ENCODE measurements at places on chromosomes 11 and 22. TPM values are rescaled to one million over a fixed set of nuclear protein-coding genes. Genes with fewer than 3 reads are reported as not detected.

GRCh38 chr11:46520971-46521745 lies 72.7 kb downstream of the AMBRA1 start:
- H3K36me3 ChIP-seq: no peaks in the 10 kb centered on the region
- H3K4me3 ChIP-seq: no peak overlapping the region
- no peaks in the 10 kb centered on the region for H3K27me3 ChIP-seq
- DNase-seq: no peak

DNA sequence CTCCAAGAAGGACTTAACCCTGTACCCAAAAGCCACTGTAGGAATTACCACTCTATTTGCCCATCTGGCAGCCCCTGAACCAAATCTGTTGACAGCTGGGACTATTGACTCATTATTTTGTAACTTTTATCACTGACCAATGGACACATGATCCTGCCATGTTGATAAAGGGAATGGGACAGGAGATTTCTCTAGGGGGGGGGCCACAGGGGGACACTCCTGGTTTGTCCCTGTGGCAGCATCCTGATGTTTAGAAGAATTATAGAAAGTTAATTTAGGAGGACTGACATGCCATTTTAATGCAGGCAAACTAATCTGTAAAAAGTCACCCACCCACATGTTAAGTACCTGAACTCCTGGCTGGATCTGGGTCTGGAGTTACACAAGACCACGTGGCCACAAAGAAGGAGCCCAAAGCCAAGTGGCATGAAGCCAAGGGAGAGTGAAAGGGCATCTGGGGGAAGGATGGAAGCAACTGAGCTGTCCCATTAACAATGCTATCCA lies 558.1 kb downstream of the ETS1 start:
- no peaks in the 10 kb centered on the region for H3K36me3 ChIP-seq
- no peaks in the 10 kb centered on the region for H3K4me1 ChIP-seq
- H3K27ac ChIP-seq: no peak overlapping the region
- no peak overlapping the region for H3K4me3 ChIP-seq

DNA sequence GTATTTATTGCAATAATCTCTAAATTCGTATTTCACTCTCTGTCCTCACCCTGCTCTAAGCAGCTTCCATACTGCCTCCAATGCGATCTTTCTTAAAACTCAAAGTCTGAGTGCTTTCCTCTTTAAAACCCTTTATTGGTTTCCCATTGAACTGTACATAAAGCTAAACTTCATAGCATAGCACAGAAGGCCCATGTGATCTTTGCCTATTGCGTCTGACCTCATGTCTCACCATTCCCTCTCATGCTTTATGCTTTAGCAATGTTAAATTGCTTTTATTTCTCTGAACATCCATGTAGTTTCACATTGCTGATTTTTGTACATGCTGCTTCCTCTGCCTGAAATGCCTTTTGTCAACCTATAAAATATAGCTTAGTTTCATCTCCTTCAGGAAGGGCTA lies 28.4 kb downstream of the ZDHHC13 start:
- H3K27me3 ChIP-seq: no peaks in the 10 kb centered on the region
- no peak for DNase-seq
- no peak overlapping the region for H3K4me3 ChIP-seq
- H3K4me1 ChIP-seq: peaks cover 2% of the 10 kb centered on the region
- H3K36me3 ChIP-seq: peaks cover 9% of the 10 kb centered on the region
- H3K27ac ChIP-seq: no peak overlapping the region

DNA sequence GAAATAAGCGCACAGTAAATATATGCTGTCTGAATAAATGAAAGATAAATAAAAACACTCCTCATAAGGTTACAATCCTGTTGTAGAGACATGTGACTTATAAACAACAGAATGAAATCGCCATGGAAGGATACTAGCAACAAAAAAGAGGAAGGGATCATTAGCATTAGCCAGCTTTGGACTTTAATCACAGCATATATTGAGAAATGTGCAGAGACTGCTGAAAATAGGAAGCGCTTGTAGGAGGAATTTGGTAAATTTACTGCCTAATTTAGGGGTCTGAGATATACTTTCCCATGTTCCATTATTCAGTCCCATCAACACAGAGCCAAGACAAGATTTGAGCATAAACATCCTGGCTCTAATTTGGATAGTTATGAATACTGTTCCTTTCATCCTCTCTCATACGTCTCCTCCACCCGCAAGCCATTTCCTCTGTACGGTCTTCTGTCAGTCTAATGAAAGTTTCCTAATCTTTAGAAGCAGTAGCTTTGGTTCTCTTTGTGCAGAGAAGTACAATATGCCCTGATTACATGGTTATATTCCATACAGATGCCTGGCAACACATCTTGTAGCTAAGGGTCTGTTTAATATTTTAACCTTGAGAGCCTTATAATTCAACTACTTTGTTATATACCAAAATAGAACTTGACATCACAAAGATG lies 37.1 kb upstream of the AKIP1 start:
- peaks cover 6% of the 10 kb centered on the region for H3K27me3 ChIP-seq
- DNase-seq: no peak
- H3K4me1 ChIP-seq: peaks cover 11% of the 10 kb centered on the region
- no peak overlapping the region for H3K4me3 ChIP-seq
- no peak overlapping the region for H3K27ac ChIP-seq

- H3K4me1 ChIP-seq: peaks cover 10% of the 10 kb centered on the region
- H3K4me3 ChIP-seq: no peak overlapping the region
- H3K27ac ChIP-seq: no peak overlapping the region
Measured at GRCh38 chr11:79285756-79286155, 155.1 kb downstream of the TENM4 start.

DNA sequence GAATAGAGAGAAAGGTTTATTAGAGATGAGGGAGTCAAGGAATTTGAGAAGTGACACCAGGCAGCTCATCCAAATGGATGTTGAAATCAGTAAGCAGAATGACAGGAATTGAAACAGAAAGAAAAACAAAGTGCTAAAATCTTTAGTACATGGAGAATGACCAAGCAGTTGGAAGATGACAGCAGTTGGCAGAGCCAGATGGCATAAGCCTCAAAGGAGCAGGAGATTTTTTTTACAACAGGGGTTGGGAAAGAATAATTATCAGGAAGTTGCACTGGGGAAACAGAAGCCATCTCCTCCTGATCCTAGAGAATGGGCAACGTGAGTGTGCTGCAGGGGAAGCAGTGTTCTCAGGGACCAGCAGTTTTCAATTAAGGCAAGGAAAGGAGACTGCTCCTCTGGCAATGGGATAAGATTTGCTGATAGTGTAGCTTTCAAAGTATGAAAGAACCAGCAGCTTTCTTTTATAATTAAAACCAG lies 28.9 kb downstream of the RAB39A start:
- H3K36me3 ChIP-seq: no peaks in the 10 kb centered on the region
- H3K4me3 ChIP-seq: no peak overlapping the region
- H3K27ac ChIP-seq: no peak overlapping the region
- no peaks in the 10 kb centered on the region for H3K27me3 ChIP-seq

The TMEM191B gene
- total RNA-seq: 2.2 TPM

GRCh38 chr11:60788401-60789125 lies 3.4 kb downstream of the MS4A10 start:
- DNase-seq: no peak
- no peak overlapping the region for H3K4me3 ChIP-seq
- no peaks in the 10 kb centered on the region for H3K4me1 ChIP-seq
- H3K27ac ChIP-seq: no peak overlapping the region

DNA sequence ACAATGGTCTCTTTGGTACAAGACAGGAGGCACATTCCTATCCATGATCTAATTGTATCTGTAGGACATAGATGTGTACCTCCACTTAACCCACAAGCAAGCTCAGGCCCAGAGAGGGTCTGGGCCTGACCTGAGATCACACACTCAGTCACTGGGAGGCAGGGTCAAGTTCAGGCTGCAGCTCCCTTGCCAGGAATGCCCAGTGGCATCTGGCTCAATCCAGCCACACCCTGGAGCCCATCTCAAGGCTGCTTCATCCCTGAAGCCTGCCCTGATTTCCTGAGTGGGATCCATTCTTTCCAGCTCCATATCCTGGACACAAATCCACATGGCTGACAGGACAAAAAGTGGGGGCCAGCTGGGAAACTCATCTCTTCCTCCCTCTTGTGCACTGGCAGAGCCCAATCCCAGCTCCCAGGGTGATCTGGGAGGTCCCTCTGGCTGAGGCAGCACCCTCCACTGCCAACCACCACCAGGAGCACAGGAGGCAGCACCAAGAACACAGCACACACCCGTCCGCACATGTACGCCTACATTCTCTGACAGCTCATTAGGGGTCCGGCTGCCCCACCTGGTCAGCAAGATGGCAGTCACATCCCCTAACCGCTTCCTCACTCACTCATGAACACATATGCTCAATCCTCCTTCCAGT lies 39.2 kb upstream of the KLHL35 start:
- no peak for DNase-seq
- peaks cover 5% of the 10 kb centered on the region for H3K4me1 ChIP-seq
- H3K27ac ChIP-seq: no peak overlapping the region

GRCh38 chr11:16897470-16898061 lies 116.6 kb downstream of the PLEKHA7 start:
- no peaks in the 10 kb centered on the region for H3K36me3 ChIP-seq
- H3K27ac ChIP-seq: no peak overlapping the region

GRCh38 chr22:48331266-48331665 lies 1496.4 kb downstream of the BRD1 start:
- peaks cover 72% of the 10 kb centered on the region for H3K27me3 ChIP-seq
- no peak overlapping the region for H3K27ac ChIP-seq
- no peak for DNase-seq
- no peak overlapping the region for H3K4me3 ChIP-seq

The DAGLA gene
- total RNA-seq: 9.3 TPM

The MB gene
- total RNA-seq: not detected

The POU2AF3 gene
- 3.4 TPM for total RNA-seq

The PPP2R5B gene
- total RNA-seq: 14.1 TPM

- no peak for DNase-seq
- no peaks in the 10 kb centered on the region for H3K36me3 ChIP-seq
- no peak overlapping the region for H3K27ac ChIP-seq
- no peaks in the 10 kb centered on the region for H3K4me1 ChIP-seq
- H3K4me3 ChIP-seq: no peak overlapping the region
- no peaks in the 10 kb centered on the region for H3K27me3 ChIP-seq
Measured at GRCh38 chr11:101327908-101328307, 198.3 kb upstream of the PGR start.

The NXPE1 gene
- not detected for total RNA-seq

The YAP1 gene
- 199 TPM for total RNA-seq

DNA sequence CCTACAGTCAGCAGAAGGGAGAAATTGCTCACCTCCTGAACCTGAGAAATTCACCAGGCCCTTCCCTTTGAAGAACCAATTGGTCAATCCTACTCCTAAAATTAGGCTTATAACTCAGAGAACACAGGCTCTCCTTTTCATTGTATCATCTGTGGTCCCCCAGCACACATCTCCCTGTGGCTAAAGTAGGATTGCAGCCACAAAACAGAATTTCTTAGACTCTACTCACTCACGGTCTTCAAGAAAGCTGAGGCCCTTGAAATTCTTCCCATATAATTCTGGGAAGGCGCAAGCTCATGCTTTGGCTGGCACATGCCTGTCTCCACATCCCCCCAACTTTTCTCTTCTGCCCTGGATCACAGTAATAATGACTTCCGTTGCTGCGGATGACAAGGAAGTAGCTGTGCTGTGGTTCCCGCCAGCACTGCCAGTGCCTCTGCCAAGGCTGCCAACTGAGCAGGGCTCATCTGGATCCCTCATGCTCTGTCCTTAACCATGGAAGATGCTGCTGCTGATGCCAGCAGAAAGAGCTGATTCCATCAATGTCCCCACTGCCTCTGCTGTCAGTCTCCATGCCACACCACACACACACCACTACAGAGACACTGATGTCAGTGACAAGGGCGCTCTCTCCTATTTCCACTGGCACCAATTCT lies 200.6 kb upstream of the POU2AF2 start:
- H3K4me3 ChIP-seq: no peak overlapping the region
- H3K36me3 ChIP-seq: no peaks in the 10 kb centered on the region
- H3K27me3 ChIP-seq: no peaks in the 10 kb centered on the region
- DNase-seq: no peak

Measured in progenitor cell of endocrine pancreas (in vitro differentiated cells).